ENCODE measurements at places on chromosomes 2 and 18.
A peak's percentile ranks its signal among the peaks of the same experiment; 100 is the strongest.

DNA sequence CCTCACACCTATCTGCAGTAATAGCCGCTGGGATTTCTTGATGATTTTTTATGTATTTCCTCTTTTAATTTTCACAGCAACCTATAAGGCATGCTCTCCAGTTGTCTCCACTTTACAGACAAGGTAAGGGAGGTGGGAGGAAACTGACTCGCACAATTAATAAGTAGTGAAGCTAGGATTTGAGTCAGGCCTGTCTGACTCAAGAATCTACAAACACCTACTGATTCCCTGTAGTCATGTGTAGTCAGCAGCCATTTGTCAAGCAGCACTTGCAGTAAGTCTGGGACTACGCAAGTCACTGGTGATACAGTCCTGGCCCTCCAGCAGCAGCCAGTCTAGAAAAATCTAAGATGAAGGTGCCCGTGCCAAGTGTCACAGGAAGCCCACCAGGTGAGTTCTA, 193.6 kb upstream of the PKDCC start:
- no peak for DNase-seq

DNA sequence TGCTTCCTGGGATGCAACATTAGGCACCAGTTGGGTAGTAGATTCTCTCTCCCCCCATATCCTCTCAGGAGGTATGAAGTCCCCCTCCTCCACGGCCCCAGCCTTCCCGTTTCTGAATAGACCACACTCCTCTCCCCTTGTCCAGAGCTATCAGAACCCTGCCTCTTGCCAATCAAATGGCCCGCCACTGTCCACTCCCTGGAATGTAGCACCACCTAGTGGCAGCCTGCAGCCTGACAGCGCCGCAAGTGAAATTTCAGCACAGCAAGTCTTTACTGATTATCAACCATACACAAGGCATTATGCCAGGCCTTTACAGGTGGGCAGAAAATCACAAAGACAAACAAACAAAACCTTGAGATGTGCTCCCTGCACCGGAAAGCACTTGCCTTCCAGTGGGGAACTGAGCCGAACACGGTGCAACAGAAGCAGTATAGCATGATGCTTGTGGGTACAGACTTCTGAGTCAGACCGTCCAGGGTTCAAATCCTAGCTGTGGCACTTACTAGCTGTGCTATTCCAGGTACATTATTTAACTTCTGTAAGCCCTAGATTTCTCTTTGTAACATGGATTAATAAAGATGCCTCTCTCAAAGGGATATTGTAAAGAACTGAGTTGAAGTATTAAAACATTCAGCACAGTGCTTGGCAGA, 174.0 kb downstream of the SMAD2 start:
- peak; percentile 27 for DNase-seq

DNA sequence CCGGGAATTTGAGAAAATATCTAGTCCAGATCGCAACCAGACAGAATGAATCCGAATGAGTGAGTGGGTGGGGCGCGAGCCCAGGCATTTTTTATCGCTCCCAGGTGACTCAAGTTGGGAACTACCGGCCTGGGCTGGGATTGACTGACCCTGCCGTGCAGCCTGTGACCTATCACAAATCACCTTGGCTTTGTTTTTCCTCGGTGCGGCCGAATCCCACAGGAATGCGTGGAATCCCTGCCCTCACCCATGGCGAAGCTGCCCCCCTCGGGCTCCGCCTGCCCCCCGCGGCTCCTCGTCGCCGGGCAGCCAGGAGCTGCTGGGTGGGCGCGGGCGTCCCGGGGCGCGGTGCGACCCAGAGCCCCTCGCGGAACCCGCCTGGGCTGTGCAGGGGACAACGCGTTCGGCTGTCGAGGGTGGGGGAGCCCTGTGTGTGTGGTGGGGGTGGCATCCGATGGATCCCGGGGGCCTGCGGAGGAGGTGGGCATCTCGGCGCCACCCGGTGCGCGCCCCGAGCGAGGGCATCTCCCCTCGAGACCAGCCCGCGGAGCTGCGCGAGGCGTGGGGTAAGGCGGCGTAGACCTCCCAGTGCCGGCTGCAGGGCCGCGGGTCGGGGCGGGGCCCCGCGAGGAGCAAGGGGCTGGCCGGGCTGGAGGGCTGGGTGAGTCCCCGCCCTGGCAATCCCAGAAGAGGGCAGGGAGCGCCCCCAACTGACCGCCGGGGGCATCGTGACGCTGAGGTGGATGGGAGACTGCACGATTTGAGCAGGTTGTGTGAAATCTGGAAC, 16.5 kb downstream of the B3GNT7 start:
- peak; percentile 92 for DNase-seq

DNA sequence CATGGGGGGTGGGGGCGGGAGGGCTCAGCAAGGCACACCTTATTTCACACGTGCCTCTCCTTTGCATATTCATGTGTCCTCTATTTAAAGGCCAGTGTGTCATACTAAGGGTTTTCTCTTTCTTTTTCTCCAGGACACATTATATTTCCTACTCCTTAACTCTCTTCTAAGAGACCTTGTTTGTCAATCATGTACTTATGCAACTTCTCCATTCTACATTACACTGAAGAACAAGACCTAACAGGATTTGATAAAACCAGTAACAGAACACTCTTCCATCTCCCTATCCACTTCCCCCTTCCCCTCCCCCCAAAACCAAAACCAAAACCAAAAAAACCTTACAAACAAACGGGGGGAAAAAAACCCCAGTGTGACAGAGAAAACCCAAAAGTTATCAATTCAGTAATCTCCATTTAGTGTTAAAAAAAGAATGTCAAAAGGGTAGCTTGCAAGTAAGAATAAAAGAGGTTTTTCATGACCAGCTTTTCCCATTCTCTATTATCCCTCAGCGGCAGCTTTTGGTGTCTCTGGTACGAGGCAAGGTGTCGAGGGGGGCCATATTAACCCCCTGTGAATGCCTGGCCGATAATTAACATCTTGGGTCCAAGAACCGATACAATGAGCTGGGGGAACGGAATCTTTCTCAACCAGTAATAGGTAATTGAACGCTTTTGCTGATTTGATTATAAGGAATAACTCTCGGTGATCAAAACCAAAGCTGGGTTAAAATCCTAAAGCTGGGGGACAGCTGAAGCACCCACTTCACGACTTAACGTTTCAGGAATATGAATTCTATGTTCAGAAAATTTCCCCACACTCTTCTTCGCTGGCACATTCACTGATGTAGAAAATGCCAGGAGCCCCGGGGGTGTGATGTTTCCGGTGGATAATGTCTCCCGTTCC, 191.0 kb upstream of the TCF4 start:
- no peak for DNase-seq

GRCh38 chr2:46267616-46268015, 29.6 kb upstream of the EPAS1 start:
- peak; percentile 15 for DNase-seq

All from SJSA1 (cell line).